Immature natural killer cell (primary cell): ENCODE measurements at places on chromosomes 7 and 10.

DNA sequence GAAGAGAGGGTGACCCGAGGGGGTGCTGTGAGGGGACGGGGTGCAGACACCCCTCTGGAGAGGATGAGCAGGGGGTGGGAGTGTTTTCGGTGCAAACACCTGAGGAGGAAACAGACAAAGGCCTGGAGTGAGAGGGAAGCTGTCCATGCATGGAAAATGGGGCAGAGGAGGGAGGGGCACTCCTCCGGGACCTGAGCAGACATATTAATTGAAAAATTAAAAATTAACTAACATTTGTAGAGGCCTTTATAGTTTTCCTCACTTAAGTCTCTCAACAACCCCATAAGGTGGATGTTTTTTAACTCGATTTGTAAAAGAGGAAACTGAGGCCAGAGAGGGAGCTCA, 1.2 kb downstream of the VPS37D start:
- no peak for DNase-seq

DNA sequence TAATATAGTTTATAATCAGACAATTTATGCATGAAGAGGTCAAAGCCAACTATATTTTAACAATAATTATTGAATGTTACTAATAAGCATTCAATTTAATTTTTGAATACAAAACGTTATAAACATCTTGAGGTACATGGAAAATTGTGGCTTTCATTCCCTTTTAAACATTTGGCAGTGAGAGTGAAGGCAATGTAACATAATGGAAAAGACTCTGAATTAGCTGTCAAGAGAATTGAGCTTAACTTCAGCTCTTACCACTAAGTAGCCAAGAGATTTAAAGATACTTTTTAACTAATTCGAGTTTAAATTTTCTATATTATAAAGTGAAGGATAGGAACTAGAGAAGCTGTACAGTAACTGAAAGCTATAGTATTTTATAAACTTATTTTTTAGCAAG, 98.6 kb downstream of the SEMA3A start:
- DNase-seq, result no peak

DNA sequence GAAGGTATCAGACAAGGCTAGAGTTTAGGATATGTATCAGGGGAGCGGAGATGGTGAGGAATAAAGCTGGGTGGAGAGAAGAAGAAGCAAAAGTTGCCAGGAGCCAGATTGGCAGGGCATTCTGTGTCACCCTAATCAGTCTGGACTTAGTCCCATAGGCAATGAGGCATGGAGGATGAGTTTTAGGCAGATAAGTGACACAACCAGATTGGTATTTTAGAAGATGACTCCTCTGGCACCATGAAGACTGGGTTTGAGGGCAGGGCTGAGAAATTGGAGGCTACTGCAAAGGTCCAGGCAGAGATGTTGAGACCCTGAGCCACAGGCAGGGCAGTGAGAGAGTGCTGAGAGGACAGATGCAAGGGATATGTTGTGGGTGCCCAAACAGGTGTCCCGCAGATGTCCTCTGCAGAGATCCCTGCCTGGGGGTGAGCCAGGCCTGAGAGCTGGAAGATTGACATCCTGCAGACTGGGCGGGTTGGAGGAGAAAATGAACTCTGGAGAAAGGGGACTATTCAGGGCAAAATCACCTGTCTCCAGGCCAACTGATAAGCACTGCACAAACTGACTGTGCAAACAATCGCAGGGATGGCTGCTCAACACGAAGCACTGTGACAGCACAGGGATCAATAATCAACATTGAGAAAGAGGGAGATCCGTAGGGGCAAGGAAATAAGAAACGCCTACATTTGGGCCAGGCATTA, 11.9 kb upstream of the HABP2 start:
- DNase-seq, result no peak

GRCh38 chr7:155951554-155952158, 139.4 kb upstream of the SHH start:
- no peak for DNase-seq

GRCh38 chr10:16606421-16606820, 84.7 kb upstream of the C1QL3 start:
- no peak for DNase-seq

- DNase-seq, result no peak
These were observed 978 bp downstream of the OGDH start for GRCh38 chr7:44607141-44608068.
